ENCODE measurements at places on chromosomes 6 and 20. TPM values are rescaled to one million over a fixed set of nuclear protein-coding genes. Genes with fewer than 3 reads are reported as not detected.

SRSF12 gene
- 5.9 TPM for total RNA-seq

- no peak for DNase-seq
- H3K27ac ChIP-seq = no peak overlapping the region
- no peaks in the 10 kb centered on the region for H3K36me3 ChIP-seq
- H3K4me1 ChIP-seq = peaks cover 5% of the 10 kb centered on the region
- no peaks in the 10 kb centered on the region for H3K27me3 ChIP-seq
- H3K4me3 ChIP-seq = no peak overlapping the region
Measured at GRCh38 chr6:72968704-72969103, 256.6 kb downstream of the KHDC1L start.

- peaks cover 13% of the 10 kb centered on the region for H3K27me3 ChIP-seq
- DNase-seq = no peak
Measured at GRCh38 chr20:4369798-4370124, 351.9 kb upstream of the PRND start.

DNA sequence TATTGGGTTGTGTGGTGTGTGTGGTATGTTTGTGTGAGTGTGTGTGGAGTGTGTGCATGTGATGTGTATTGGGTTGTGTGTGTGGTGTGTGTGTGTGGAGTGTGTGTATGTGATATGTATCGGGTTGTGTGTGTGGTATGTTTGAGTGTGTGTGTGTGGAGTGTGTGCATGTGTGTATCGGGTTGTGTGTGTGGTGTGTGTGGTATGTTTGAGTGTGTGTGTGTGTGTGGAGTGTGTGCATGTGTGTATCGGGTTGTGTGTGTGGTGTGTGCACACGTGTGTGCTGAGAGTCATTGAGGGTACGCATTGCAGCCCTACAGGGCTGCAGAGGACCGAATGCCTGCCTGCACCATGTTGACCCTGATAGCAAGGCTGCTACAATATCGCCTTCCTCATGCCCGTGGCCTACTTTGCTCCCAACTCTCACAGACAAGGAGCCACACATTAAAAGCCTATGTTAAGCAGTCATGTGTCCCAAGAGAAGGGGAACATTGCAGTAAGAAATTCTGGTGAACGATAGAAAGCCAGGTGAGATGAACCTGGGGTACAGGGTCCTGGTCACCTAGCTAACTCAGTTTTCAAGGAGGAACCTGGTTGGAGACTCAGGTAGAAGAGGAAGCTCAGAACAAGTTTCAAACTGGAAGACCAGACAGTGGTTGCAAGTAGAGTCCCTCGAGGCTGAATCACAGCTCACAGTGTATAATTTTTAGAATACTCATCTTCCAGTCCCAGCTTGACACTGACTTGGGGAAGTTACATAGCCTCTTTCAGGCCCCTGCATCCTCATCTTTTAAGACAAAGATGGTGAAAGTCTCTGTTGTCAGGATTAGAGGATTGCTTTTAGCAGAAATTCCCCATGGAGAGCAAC lies 45.7 kb upstream of the TMEM170B start:
- no peaks in the 10 kb centered on the region for H3K36me3 ChIP-seq
- H3K27ac ChIP-seq = no peak overlapping the region
- no peak for DNase-seq
- H3K4me1 ChIP-seq = peaks cover 28% of the 10 kb centered on the region
- H3K4me3 ChIP-seq = no peak overlapping the region

- no peak overlapping the region for H3K27ac ChIP-seq
- peaks cover 7% of the 10 kb centered on the region for H3K4me1 ChIP-seq
Measured at GRCh38 chr6:109762769-109763441, 71.8 kb downstream of the FIG4 start.

DNA sequence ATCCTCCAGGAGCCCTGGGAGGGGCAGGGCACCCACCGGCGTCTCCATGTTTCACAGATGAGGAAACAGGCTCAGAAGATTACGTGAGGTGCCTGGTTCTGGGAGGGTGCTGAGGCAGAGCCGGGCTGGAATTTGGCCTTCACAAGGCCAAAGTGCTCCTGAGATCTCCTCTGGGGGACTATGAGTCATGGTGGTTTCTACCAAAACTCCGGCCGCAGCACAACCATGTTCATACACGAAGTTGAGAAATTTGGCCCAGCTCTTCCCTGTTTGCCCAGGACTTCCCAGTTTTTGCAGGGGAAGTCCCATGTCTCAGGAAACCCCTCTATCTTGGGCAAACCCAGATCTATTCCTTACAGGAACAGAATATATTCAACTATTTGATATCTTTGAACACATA lies 172.9 kb upstream of the CDYL start:
- H3K27ac ChIP-seq = no peak overlapping the region
- no peaks in the 10 kb centered on the region for H3K27me3 ChIP-seq
- no peak for DNase-seq
- peaks cover 35% of the 10 kb centered on the region for H3K4me1 ChIP-seq

DNA sequence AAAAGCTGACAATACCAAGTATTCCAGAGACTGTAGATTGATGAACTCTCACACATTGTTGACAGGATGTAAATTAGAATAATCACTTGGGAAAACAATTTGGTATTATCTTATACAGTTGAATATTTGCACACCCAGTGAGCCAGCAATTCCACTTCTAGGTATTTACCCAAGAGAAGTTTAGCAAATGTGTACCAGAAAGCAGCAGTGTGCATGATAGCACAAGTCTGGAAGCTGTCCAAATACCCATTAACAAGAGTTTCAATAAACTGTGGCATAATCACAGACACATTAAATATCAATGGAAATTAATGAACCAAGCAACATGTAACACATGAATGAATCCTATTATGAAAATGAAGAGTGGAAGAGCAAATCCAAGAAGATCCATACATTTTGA lies 233.6 kb downstream of the TPBG start:
- peaks cover 6% of the 10 kb centered on the region for H3K4me1 ChIP-seq
- no peak overlapping the region for H3K4me3 ChIP-seq
- H3K27ac ChIP-seq = no peak overlapping the region
- DNase-seq = no peak
- peaks cover 7% of the 10 kb centered on the region for H3K27me3 ChIP-seq
- no peaks in the 10 kb centered on the region for H3K36me3 ChIP-seq

DNA sequence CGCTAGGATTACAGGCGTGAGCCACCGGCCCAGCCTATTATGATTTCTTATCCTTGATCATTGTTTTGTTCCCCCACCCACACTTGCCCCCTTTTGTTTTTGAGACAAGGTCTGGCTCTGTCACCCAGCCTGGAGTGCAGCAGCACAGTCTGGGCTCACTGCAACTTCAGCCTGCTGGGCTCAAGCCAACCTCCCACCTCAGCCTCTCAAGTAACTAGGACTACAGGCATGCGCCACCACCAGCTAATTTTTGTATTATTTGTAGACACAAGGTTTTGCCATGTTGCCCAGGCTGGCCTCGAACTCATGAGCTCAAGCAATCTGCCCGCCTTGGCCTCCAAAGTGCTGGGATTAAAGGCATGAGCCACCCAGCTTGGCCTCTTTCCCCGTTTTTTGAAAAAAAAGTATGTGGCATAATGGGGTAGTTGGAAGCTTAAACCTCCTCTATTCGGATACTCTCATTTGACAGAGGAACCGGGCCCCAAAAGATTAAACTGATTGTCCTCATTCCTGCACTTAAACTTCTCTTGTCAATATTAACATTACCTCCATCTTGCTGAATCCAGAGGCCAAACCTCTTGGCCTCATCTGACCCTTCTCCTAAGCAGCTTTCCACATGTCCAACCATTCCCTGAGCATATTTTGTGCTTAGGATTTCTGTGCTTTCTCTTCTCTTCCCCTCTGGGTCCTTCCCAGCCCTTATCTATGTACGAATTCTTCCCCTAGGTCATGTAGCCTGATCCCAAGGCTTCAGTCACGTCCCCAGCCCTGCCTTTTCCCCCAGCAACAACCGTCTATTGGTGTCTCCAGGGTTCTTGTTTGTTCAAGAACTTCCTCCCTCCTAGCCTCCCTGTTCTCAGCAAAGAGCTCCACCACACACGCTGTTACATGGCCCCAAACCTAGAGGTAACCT lies 6.1 kb upstream of the EZR start:
- H3K27ac ChIP-seq = no peak overlapping the region
- H3K27me3 ChIP-seq = no peaks in the 10 kb centered on the region
- H3K4me1 ChIP-seq = no peaks in the 10 kb centered on the region
- no peak overlapping the region for H3K4me3 ChIP-seq
- H3K36me3 ChIP-seq = no peaks in the 10 kb centered on the region
